AG10803 (cell line): ENCODE measurements at places on chromosomes 16 and 17.

DNA sequence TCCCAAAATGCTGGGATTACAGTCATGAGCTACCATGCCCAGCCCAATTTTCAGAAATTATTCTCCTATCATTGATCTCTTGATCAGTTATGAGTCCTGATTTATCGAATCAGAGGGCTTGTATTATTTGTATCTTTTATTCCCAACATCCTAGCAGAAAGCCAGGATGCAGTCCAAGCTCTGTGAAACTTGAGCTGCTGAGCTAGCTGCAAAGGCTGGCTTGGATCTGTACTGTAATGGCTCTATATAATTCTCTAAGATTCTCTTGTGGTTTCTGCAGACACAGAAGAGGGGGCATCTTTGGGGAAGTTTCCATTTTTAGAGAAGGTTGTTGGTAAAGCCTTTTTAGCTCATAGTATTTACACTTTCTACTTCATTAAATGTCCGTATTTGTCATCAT is 227.1 kb downstream of the MAP2K4 start:
- no peak for DNase-seq

DNA sequence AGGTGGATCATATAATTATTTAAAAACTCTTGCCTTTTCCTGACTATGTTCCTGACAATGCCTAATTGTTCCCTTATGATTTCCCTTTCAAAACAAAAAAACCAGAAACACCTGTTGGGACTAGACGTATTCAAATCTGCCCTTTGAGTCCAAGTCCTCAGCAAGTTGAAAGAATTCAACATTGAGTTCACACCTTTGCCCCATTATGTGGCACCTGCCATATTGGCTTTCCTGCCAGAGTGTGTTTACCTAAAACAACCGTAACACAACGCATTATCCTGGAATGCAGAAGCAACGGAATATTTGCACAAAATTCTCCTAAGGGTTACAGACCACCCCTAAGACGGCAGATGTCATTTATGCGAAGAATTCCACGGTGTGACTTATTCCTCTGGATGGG is 105.9 kb downstream of the ZFHX3 start:
- no peak for DNase-seq

DNA sequence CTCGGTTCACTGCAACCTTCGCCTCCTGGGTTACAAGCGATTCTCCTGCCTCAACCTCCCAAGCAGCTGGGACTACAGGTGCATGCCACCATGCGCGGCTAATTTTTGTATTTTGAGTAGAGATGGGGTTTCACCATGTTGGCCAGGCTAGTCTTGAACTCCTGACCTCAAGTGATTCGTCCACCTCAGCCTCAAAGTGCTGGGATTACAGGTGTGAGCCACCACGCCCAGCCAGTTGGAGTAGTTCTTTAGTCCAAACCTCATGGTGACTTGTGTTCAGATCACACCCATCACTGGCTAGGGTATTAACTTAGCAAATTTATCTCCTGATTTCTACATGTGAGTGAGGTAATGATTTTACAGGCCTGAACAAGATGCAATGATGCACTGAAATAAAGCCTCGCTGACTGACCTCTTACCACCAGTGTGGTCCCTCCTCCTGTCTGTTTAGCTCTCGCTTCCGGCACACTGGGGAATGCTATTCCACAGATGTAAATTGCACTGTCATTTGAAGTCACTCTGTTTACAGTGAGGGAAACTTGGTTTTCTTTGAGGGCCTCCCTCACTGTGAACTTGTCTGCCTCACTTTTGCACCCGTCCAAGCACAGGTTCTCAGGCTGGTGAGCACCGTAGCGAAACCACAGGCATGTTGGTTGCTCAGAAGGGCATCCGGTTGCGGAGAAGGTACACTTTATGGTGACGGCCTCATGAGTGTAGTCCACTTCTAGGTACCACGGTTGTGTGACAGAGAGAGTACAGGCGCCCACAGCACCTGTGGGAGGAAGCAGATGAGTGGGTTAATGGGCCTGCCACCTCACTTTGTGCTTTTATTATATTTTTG is 5.5 kb downstream of the IGSF6 start:
- DNase-seq: no peak

GRCh38 chr17:48522031-48522653 is 8.7 kb downstream of the HOXB1 start:
- no peak for DNase-seq
